Fibroblast of mammary gland (primary cell): ENCODE measurements at places on chromosomes 1 and 21.

DNA sequence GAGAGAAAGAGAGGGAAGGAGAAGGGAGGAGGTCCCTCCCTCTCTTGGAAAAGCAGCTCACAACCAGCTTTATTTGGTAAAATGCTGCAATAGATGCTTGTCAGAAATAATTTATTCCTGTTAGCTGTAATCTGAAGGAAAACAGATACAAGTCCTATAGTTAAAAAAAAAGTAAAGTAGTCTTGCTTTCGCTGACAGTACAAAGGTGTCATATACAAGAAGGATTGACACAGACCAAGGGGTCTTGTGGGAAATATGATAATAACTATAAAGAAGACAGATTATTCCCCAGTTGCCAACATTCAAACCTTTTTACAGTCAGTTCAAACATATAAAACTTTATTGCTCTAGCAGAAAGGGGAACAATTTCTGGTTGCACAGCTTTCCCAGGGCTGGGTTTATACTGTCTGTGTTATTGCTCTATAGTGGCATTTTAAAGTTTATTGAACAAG, 145.0 kb downstream of the PBX1 start:
- DNase-seq = no peak

GRCh38 chr21:41480086-41480690, 27.8 kb downstream of the TMPRSS2 start:
- no peak for DNase-seq

- no peak for DNase-seq
Observed at GRCh38 chr1:155168456-155169210, 4.5 kb downstream of the KRTCAP2 start.

DNA sequence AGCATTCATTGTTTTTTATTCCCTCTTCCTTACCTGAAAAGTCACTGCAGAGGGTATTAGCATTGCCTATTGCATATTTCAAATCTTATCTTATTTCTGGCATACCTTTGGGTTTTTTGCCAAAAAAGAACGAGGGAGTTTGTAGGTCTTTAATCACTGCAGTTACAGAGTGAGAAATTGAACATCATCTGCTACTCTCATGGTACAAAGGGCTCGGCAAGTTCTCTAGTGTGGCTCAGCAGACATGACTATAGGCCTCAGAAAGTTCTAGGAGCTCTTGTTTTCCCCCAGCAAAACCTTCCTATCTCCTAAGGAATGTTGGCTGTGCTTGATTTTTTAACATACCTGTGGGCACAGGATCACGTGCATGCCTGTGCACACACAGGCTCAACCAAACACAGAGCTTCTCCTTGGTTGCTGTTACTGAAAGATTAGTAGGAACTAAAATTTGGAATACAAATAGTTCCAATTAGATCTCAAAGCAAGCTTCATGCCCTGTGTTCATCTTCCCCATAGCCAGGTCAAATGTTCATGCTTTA, 69.7 kb downstream of the CCDC185 start:
- DNase-seq = no peak

- DNase-seq = no peak
Observed at GRCh38 chr1:197103300-197103699, 36.2 kb upstream of the F13B start.

GRCh38 chr21:34343838-34344381, 19.9 kb upstream of the KCNE2 start:
- no peak for DNase-seq

DNA sequence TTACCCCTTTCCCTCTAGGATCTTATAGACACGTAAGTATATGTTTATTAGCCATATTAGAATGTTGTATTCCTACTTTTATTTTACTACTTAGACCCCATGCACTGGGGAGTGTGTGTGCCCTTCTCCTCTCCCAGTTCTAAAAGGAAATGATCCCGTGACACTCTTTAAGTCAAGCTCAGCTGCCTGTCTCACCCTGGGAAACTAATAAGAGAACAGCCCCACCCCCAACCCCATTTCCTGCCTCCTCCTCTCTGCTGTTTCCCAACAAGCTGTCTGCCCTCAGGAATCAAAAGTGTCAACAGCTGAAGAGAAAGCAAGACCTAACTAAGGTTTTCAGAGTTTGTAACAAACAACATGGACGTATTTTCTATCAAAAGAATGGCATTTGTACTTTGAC, 92.6 kb upstream of the VAV3 start:
- DNase-seq = peak; percentile 50

GRCh38 chr1:216154063-216154462, 269.2 kb downstream of the USH2A start:
- no peak for DNase-seq

- DNase-seq = no peak
Observed at GRCh38 chr1:76153841-76154205, 79.3 kb downstream of the ST6GALNAC3 start.

DNA sequence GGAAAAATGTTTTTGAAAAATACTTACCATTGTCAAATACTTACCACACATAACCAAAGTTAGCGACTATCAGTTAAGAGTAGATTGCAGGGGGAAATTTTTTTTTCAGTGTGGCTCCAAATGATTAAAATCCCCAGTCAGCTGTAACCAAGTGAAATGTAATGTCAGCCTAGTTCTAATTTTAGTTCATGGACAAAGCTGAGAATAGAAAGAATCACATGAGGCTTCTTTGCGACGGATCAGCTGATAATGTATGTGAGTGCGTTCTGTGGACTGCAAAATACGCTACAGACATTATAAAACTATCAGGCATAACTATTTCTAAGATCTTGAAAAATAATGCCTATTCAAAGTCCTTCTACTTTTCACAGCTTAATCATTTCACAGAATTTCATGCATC, at the start of gene LRRC39:
Gene LRRC39 (minus strand): TSS at position 166 of the 400 bp plus-strand sequence. CDS start 9,740 bp downstream, outside the sequence.
- no peak for DNase-seq

DNA sequence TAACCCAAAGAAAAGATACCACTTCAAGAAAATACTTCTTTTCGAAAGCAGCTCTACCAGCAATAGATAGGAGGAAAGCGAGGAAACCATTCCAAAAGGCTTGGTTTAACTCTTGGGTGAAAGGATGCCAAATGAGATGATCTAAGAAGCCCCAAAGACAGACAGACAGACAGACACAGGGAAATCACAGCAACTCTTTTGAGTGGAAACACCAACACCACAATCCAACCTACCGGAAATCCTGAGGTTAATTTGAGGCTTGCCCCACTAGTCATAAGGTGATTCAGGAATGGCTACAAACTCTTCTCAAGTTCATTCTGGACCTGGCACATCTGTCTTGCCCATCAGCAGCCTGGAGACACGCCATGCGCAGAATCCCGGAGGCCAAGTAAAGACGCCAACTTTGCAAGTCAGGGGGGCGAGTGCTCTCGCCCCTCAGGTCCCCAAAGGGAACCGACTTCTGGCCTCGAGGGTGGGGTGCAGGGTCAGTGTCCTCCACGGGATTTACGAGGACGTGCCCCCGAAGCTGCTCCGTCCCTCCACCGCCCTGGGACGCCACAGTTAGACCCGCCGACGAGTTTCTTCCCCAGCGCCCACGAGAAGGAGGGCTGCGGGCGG, 778 bp downstream of the EVI5 start:
- peak; percentile 68 for DNase-seq

DNA sequence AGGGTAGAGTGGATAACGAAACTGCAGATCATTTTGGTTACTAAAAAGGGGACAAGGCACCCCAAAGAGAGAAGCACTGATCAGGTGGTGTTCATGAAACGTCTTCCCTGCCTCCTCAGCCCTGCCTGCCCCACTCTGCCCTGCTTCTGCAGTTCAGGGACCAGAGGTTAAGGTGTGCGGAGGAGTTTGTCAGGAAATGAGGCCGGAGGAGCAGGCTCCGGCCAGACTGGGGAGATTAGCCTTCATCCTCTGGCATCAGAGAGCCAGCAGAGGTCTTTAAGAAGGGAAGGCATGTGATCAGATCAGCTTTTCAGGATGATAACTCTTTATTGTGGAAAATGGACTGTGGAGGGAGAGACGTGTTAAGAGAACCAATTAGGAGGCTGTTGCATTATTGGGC, 291.9 kb upstream of the NR5A2 start:
- DNase-seq = no peak

- peak; percentile 88 for DNase-seq
Observed at GRCh38 chr21:26115899-26116298, 54.7 kb downstream of the APP start.

DNA sequence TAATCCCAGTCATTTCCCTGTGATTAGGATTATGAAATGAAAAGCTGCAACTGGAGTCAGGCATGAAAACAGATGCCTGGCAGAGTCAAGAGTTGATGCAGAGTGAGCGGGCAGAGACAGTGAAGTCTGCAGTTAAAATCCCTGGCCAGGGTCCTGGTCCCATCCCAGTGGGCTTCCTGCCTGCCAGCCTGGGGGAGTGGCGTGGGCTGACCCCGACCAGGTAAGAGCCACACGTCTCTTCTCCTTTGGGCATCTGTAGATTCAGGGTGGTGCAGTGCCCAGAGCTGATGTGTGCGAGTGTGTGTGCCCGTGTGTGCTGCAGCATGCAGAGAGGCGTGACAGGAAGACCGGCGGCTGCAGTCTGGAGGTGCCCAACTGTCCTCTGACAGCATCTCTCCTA, 6.2 kb upstream of the KIAA1614 start:
- DNase-seq = no peak

- no peak for DNase-seq
Observed at GRCh38 chr1:168473126-168473525, 70.7 kb downstream of the XCL2 start.

- no peak for DNase-seq
Observed at GRCh38 chr1:57500136-57500830, 76.4 kb upstream of the DAB1 start.

- no peak for DNase-seq
Observed at GRCh38 chr21:31938330-31939301, 65.8 kb downstream of the HUNK start.

GRCh38 chr1:116352349-116352813, 20.7 kb upstream of the ATP1A1 start:
- DNase-seq = no peak

- no peak for DNase-seq
Observed at GRCh38 chr1:94650301-94650700, 108.7 kb upstream of the F3 start.

DNA sequence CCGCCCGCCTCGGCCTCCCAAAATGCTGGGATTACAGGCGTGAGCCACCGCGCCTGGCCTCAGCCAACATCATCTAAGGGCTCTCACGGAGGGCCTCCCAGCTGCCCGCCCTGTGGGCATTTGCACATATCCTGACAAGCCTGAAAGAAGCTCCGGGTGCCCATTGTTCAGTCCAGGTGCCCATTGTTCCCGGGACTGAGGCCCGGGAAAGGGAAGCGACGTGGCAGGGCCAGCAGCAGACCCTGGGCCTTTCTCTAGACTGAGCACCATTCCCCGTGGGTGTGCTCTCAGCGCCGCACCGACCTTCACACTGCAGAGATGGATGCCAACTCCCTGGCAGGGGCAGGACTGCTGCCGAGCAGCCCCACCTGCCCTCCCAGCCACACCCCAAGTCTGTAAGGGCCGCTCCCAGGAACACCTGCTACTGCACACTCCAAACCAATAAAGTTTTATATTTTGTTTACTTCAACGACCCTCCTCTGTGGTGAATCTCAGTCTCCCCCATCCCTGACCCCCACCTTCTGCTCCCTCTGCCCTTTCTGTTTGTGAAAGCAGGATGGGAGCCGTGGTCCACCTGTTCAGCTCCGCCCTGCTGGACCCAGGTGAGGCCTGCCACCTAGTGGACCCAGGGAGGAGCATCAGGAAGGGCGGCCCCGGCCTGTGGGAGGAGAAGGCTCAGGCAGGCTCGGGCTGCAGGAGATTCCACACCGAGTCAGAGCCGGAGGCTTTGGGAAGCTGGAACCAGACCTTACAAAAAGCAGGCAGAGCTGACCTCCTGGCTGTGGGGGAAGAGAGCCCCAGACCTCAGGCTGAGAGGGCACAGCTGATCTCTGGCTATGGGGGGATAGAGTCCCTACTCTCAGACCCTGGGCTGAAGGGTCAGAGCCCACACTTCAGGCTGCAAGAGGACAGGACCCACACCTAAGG, 1.1 kb upstream of the TMEM82 start:
- DNase-seq = peak; percentile 56

DNA sequence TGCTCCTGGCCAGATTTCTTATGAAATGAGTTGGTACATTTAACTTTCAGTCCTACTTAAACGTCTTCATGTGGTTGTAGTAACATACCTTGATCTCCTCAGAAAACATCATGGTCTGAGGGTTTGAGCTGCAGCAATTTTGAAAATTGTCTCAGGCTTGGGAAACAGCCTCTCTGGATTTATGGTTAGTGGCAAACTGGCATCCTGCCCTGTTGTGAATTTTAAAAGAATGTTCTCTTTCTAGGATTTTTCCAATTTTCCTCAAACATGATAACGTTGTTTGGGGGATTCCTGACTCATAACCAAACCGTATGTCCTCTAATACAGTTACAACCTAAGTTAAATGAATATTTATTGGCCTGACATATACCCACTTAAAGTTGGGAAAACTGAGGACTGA, 624.4 kb downstream of the LMO4 start:
- peak; percentile 25 for DNase-seq

DNA sequence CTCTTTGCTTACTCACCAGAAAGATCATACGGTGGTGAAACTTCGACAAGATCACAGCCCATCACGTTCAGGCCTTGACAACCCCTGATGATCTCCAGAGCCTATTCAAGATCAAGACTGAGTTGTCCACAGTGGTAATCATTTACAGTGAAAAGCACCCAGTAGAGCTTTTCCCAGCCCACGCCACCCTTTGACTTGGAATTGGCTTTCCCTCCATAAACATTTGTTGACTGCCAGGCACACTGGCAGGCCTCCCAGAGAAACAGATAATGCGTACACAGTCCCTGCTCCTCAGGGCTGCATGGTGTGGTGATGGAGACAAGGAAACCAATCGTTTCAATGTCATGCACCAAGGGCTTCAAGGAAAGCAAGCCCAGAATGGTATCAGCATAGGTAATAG, 10.1 kb downstream of the AGMAT start:
- DNase-seq = no peak

DNA sequence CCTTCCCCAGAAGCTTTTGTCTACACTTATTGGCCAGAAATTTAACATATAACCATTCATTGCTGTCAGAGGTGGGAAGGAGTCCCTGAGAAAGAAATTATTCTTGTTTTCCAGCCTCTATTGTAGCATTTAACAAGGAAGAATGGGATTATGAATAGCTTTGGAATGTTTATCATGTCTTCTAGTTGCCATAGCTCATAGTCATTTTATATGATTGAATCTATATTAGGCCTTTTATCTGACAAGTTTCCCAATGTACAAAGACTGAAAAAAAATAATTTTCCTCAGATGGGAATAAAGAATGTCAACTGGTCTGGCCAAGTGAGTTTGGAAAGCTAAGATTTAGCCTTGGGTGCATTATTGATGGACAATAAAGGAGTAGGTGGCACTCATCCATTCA, 28.3 kb downstream of the PTPRC start:
- DNase-seq = no peak

DNA sequence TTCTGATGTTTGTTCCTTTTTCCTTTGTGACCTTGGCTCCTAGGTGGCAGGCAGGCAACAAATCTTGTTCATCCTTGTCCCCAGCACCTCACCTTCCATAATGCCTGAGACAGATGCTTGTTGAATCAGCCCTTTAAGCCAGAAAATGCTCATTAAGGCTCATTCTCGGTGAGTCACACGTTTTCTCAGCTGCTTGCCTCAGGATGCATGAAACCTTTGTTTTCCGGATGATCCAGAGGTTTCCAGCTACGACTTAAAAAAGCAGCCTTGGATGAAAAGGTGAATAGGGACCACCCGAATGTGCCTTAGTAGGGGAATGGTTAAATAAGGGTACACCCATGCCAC, 4.6 kb upstream of the ATP13A2 start:
- peak; percentile 65 for DNase-seq

- DNase-seq = peak; percentile 51
Observed at GRCh38 chr1:225651376-225651871, 1.5 kb downstream of the ENAH start.

GRCh38 chr1:27122652-27123051, 32.3 kb downstream of the SLC9A1 start:
- peak; percentile 67 for DNase-seq

GRCh38 chr1:230694464-230694863, 19.5 kb downstream of the AGT start:
- DNase-seq = no peak
